ENCODE measurements at places on chromosomes 6 and 20.
A peak's percentile ranks its signal among the peaks of the same experiment; 100 is the strongest.

- no peak for DNase-seq
These were observed 537.4 kb upstream of the BTBD3 start for GRCh38 chr20:11380283-11380682.

DNA sequence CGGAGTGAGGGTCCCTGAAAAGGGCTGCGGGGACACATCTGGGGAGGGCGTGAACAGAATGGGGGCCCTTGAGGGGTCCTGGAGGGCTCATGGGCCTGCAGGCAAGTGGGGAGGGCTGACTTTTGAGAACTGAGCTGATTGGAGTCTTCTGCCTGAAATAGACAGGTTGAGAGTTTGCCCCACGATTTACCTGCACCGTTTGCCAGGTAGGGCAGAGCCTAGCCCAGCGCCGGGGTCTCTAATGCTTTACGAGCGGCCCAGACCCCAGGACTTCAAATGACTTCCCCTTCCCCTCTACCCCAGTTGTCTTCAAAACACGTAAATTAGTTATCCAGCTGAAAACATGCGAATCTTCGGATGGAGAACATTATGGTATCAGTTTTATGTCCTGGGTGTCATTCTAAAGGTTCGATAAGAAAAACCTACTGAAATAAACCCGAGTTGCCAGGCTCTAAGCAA is 1.3 kb downstream of the PLCB1 start:
- no peak for DNase-seq

- DNase-seq, result no peak
These were observed 1235.4 kb upstream of the GJE1 start for GRCh38 chr6:140897349-140897748.

DNA sequence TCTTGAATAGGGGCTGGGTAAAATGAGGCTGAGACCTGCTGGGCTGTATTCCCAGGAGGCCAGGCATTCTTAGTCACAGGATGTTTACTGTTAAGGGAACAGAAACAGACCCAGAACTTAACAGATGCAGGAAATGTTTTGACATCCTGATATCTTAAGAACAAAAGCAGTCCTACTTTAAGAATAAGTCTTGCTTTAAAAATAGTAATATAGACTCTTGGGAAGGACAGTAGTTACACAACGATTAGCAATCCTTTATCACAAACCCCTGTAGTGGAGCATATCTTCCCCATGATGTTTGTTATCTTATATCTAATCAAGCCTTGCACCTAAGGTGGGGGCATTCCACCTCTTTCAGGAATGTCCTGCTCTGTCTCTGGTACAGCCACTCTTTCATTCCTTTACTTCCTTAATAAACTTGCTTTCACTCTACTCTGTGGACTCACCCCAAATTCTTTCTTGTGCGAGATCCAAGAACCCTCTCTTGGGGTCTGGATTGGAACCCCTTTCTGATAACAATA is 493.7 kb upstream of the SULF2 start:
- DNase-seq, result no peak

GRCh38 chr6:159908535-159908934 is 17.7 kb downstream of the MAS1 start:
- no peak for DNase-seq

DNA sequence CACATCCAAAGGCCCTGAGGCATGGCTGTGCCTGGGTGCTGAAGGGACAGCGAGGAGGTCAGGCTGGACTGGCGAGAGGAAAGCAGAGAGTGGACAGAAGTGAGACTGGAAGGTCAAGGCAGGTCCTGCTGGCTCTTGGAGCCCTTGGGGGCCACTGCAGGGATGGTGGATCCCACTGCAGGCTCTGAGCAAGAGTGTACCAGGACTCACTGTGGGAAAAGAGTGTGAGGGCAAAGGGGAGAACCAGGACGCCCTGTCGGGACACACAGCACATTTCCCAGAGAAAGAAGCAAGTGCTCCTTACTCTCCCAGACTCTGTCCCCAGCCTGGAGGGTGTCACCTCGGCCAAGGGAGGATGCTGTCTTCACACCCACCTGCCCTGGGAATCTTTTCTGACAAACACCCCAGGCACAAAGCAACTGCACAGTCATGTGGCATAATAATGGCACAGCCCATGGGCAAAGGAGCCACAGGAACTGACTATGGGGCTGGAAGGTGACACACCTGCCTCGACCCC is 172.3 kb upstream of the CST7 start:
- no peak for DNase-seq

DNA sequence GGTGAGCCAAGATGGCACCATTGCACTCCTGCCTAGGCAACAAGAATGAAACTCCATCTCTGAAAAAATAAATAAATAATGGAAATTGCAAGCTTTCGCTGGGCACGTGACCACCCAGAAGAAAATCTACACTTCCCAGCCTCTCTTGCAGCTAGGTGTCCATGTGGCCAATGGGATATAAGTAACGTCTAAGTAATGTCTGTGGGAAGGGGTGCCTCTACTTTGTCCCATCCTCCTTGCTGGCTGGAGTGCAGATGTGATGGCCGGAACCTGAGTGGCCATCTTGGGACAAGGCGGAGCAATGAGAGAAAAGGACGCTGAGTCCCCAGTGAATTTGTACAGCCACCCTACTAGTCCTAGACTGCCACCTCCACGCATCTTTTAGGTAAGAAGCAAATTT is 99.8 kb upstream of the PTPN1 start:
- no peak for DNase-seq

DNA sequence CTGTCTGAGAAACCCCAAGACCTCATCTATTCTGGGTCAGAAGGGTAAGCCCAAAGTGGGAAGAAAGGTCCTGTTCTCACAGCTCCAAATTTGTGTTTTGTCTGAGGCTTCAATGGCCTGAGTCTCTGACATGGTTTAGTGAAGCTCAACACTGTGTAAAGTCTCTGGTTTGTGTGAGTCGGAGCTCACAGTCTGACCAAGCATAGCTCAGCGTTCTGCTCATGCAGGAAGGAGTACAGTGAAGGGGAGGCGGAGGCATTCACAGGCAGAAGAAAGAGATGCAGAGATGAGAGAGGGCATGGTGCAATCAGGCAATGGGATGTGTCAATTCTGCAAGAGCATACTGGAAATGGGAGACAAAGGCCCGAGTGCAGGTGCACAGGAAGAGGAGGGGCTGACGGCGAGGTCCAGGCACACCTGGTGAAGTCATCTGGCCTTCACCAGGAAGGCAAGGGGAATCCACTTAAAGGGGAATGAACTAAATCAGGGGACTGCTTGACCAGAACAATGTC is 463.0 kb upstream of the AGPAT4 start:
- peak; percentile 78 for DNase-seq

- no peak for DNase-seq
These were observed 251.7 kb downstream of the ALDH8A1 start for GRCh38 chr6:134698228-134698627.

DNA sequence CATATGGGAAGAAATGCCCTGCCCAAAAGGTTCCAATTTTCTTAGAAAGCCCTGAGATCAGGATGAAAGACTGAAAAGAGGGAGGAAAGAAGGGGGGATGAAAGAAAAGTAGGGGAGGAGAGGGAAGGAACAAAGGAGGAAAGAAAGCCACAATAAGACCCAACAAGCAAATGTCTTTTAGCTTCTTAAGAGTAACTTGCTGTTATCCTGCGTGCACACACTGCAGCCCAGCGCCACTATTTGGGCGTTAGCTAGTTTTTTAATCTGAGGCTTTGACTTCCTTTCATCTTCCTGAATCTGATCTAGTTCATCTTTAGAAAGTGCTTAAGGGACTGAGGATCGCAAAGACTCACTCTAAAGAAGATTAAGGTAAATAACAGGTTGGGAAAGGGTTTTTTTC is 77.4 kb upstream of the HDDC2 start:
- no peak for DNase-seq

DNA sequence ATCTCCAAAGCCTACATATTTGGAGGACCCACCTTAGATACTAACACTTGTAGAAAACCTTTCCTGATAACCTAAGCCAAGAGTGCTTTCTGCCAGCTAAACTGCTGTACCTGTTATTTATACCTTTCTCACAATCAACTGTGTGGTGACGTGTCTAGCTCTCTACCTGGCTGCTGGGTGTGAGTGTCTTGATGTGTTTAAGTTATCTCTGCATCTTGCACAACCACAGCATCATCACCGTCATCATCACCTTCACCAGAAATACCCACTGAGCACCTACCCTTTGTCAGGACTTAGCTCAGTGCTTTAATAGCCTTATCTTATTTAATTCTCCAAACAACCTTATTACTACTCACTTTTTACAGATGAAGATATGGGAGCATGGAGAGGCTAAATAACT is 431.3 kb downstream of the MAFB start:
- no peak for DNase-seq

DNA sequence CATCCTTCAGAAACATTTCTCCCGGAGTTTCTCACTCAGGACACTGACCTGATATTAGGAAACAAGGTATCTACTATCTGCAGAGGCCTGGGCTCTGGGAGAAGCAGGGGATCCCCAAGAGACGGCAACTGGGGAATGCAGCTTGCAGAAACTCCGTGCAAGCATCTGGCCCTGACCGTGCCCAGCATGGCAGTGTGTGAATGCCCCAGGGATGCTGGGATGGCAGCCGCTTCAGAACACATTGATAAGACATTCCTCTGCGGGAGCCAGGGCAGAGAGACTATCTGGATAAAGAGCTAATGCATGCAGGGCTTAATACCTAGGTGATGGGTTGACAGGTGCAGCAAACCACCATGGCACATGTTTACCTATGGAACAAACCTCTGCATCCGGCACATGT is 55.4 kb downstream of the NFATC2 start:
- no peak for DNase-seq

- DNase-seq, result no peak
These were observed 125.7 kb upstream of the SSTR4 start for GRCh38 chr20:22909436-22909835.

DNA sequence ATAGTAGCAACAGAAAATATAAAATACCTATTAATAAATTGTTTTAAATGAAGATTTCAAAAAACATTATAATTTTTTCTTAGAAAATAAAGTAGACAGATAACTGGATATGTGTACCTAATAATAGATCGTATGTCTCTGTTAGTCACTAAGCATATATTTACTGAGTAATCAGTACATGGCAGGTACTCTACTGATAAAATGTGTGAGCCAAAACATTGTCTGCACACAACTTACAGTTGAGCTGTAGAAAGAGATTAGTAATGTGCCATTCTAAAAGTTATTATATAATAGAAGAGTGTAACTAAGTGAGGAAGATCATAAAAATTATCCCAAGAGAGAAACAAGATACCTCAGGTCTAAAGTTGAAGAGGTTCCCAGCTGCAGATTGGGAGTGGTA is 929.9 kb upstream of the EPHA7 start:
- DNase-seq, result no peak

GRCh38 chr6:147782302-147782701 is 273.8 kb downstream of the SAMD5 start:
- peak; percentile 81 for DNase-seq

- DNase-seq, result peak; percentile 91
These were observed 306.8 kb downstream of the FOXC1 start for GRCh38 chr6:1916334-1917070.
